ENCODE measurements at places on chromosomes 13 and 19. TPM values are rescaled to one million over a fixed set of nuclear protein-coding genes. Genes with fewer than 3 reads are reported as not detected.

- H3K36me3 ChIP-seq = no peaks in the 10 kb centered on the region
These were observed 44.3 kb downstream of the COLGALT1 start for GRCh38 chr19:17599780-17600179.

DNA sequence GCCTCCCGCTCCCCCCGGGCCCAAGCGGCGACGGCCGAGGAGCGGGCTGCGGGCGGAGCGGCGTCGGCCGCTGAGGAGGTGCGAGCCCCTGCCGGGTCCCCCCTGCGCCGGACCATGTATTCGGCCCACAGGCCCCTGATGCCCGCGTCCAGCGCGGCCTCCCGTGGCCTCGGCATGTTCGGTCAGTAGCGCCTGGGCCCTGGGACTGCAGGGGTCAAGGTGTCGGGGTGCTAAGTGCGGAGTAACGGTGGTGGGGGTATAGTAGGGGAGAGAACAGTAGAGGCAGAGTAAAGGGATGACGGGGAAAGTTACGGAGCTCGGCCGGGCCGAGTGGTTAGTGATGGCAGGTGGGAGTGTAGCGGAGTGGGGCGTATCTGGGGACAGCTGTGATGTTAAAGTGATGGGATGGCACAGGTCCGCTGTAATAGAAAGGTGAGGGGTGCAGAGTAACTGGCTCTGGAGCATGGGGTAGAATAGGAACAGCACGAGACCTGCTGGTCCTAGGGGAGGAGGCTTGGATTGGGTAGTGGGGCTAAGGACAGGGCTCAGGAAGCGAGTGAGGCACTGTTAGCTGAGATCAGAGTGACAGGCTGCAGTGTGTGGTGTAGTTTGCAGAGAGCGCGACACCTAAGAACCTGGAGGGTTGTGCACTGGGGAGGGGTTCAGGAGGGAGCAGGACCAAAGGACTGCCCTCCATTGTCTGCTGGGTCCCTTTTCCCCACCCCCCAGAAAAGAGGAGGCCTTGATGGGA is 15.7 kb downstream of the CIC start:
- peaks cover 4% of the 10 kb centered on the region for H3K36me3 ChIP-seq
- H3K4me3 ChIP-seq = peak overlapping the region; percentile 77
- H3K27me3 ChIP-seq = no peaks in the 10 kb centered on the region
- H3K27ac ChIP-seq = peak overlapping the region; percentile 82
- peaks cover 18% of the 10 kb centered on the region for H3K4me1 ChIP-seq
- DNase-seq = peak; percentile 45

Gene FKBP8
- total RNA-seq = 220 TPM

- H3K4me1 ChIP-seq = peaks cover 2% of the 10 kb centered on the region
- no peak overlapping the region for H3K4me3 ChIP-seq
- H3K27ac ChIP-seq = no peak overlapping the region
These were observed 63.4 kb downstream of the INSR start for GRCh38 chr19:7230826-7231225.

Gene IL11
- not detected for total RNA-seq

GRCh38 chr13:112885782-112886268 is 83.2 kb upstream of the MCF2L start:
- no peak overlapping the region for H3K27ac ChIP-seq
- no peaks in the 10 kb centered on the region for H3K36me3 ChIP-seq
- no peaks in the 10 kb centered on the region for H3K4me1 ChIP-seq
- H3K4me3 ChIP-seq = no peak overlapping the region

Gene KLK6
- total RNA-seq = not detected

DNA sequence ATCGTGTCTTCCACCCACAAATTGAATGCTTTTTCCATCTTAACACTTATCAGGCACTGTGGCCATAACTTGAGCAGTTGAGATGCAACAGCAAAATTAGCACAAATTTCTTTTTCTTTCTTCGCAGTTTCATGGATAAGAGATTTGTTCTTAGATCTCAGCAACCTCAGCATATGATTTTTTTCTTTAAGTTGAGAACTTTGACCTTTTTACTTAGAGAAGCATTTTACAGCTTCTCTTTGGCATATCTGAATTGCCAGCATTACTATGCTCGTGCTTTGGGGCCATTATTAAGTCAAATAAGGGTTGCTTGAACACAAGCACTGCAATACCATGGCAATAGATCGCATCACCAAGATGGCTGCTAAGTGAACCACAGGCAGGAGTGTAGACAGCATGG is 16.1 kb downstream of the USPL1 start:
- no peak overlapping the region for H3K4me3 ChIP-seq
- peaks cover 49% of the 10 kb centered on the region for H3K4me1 ChIP-seq
- no peaks in the 10 kb centered on the region for H3K27me3 ChIP-seq

DNA sequence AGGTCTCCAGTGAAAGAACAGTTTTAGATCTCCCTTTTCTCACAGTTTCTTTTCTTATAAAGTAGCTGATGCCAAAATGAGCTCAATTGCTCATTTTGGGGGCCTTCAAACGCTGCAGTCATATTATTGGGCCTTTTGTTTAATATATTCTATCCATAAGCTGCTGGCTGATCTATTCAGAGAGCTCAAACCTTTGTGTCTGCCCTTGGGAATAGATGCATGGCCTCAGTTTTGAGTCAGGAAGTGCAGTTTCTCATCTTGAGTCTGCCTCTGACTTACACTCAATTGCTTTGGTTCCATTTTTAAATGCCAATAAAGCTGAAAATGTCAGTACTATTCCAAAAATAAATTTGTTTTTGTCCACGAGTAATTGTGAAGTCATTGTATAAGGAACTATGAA is 468.9 kb downstream of the KLF12 start:
- H3K4me1 ChIP-seq = no peaks in the 10 kb centered on the region
- no peak overlapping the region for H3K4me3 ChIP-seq
- H3K27me3 ChIP-seq = no peaks in the 10 kb centered on the region
- no peaks in the 10 kb centered on the region for H3K36me3 ChIP-seq
- no peak overlapping the region for H3K27ac ChIP-seq

Gene RYR1
- 1.2 TPM for total RNA-seq

Gene CCDC194
- 1.3 TPM for total RNA-seq

GRCh38 chr13:61410669-61411297 is 4.9 kb downstream of the PCDH20 start:
- peaks cover 23% of the 10 kb centered on the region for H3K27me3 ChIP-seq
- H3K4me1 ChIP-seq = no peaks in the 10 kb centered on the region
- H3K36me3 ChIP-seq = no peaks in the 10 kb centered on the region
- no peak for DNase-seq
